Stimulated activated CD8-positive, alpha-beta memory T cell treated with anti-CD3 and anti-CD28 coated beads, Interleukin-15, amount 100 ng/mL, for 1 hour (primary cell): ENCODE measurements at places on chromosomes 7 and 10.

DNA sequence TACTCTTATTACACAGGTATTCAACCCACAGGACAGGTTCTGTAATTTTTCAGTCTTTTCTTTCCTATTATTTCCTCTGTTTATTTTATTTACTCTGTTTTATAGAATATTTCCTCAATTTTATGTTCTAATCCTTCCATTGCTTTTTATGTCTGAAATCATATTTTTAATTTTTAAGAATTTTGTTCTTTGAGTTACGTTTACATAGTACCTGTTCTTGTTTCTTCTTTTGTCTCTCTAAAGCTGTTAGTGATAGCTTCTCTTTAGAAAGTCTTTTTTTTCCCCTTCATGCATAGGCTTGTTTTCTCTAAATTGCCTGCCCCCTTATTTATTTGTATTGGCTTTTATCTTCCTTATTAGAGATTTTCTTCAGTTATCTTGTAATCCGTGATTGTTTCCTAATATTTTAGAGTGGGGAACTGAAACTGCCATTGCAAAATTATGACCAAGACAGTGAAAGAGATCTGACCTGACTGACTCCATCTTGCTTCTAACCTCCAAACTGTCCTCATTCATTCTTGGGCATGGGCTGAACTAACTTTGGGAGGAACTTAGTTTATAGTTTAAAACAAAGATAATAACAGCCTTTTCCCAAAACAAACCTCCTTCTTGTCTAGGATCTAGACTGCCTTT, 187.6 kb downstream of the PFKFB3 start:
- DNase-seq: no peak

- no peak for DNase-seq
Measured at GRCh38 chr7:1853431-1853985, 183.4 kb downstream of the ELFN1 start.

DNA sequence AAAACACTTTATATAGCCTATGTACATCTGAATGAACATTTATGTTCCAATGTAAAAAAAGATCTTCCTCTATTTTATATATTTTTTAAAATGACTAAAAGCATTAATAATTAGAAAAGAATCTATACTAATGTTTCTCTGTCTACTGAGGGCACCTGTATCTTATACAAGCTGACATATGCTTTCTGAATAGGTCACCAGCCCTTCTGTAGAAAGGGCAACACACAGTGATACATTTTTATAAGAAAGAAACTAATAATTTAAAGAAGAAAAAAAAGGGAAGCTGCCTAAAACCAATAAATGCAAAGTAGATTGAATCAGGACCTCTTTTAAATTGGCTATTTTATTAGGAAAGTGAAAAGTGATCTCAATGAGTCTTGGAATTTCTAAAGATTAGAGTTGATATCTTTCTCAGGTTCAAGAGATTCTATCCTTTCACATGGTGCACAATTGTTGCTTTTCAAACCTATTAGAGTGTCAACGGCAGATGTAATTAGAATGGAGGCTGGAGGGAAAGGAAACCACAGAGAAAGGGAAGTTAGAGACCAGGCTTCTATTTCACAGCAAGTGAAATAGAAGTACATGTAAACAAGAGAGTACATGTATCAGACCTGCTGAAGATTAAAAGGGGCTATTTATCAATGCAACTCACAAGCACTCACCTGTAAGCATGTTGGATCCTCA, 6.3 kb downstream of the MTPN start:
- DNase-seq: no peak

- no peak for DNase-seq
Measured at GRCh38 chr7:22696541-22697228, 30.3 kb upstream of the IL6 start.

DNA sequence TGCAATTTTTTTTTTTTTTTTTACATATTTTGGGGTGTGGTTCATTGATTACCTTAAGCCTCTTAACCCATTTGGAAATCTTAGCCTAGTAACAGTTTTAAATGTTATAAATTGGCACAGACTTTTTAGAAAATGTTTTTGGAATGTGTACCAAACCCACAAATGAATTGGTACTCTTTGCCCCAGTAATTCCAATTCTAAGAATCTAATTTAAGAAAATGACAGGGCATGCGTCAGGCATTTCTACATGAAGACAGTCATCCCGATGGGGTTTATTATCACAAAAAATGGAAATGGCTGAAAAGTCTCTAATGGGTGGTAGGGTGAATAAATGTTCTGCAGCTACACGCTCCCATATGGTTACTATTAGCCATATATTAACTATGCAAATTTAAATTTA, 54.9 kb downstream of the ITIH5 start:
- DNase-seq: no peak

DNA sequence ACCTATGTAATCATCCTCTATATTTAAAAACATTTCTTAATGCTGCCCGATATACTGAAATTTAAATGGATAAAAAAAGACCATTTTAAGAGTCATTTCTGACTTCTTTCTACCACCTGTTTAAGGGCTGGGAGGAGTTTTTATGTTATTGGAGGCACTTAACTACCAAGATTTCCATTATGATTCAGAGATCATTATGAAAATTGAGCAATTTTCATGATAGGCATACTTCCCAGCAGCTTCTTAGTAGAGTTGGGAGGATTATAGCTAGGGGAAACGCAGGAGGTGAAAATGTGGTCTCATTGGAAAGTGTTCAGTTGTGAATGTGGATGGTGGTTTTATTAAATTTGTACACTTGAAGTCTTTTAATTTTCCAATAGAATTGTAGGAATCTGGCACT, 28.4 kb upstream of the FAM204A start:
- no peak for DNase-seq

- DNase-seq: no peak
Measured at GRCh38 chr7:36865019-36865418, 140.7 kb upstream of the AOAH start.
